Central memory CD8-positive, alpha-beta T cell (primary cell): ENCODE measurements at places on chromosomes 11 and 22.

GRCh38 chr11:84865257-84865656 lies 761.9 kb downstream of the DLG2 start:
- no peak for DNase-seq

DNA sequence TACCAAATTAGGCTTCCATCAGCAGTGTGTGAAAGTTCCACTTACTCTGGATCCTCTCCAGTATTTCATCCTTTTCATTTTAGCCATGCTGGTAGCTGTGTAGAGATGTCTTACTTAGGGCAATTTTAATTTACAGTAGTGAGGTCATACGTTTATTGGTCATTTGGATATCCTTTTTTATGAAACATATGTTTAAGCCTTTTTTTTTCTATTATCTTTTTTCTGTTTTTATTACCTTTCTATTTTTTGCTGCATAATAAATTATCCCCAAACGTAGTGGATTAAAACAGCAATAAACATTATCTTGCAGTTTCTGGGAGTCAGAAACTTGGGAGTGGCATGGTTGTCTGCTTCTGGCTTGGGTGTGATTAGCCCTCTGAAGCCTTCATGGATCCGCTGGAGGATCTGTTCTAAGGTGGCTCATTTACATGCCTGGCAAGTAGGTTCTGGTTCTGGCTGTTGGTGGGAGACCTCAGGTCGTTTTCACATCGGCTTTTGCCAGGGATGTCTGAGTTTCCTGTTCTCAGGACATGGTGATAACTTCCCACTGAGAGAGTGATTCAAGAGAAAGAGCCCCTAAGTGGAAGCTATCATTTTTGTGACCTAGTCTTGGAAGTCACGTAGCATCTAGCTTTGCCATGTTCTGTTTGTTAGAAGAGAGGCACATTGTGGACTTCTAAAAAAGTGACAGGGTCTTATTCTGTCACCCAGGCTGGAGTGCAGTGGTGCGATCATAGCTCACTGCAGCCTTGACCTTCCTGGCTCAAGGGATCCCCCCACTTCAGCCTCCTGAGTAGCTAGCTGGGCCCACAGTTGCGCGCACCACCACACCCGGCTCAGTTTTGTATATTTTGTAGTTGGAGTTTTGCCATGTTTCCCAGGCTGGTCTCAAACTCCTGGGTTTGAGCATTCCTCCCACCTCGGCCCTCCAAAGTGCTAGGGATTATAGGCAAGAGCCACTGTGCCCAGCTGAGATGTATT lies 38.6 kb downstream of the PPP6R3 start:
- DNase-seq, result no peak

DNA sequence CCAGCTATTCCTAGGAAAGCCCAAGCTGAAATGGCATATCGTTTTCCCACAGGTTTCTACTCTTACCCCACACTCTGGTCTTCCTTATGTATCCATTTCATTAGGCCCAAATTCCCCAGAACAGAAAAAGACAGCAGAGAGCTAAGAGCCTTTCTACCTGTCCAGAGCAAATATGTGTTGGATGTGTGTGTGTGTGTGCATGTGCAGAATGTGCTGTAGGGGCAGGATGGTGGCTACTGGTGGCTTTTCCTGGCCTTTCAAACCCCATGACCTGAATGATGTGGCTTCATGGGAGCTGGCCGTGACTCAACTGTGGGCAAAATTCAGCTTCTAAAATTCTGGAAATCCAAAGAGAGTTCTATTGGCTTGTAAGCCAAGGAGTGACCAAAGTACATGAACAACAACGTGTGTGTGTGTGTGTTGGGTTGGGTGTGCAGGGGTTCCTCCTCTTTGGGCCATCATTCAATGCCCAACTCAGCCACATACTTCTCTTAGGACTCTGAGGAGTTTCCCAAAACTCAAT lies 421.4 kb upstream of the CADM1 start:
- DNase-seq, result no peak

DNA sequence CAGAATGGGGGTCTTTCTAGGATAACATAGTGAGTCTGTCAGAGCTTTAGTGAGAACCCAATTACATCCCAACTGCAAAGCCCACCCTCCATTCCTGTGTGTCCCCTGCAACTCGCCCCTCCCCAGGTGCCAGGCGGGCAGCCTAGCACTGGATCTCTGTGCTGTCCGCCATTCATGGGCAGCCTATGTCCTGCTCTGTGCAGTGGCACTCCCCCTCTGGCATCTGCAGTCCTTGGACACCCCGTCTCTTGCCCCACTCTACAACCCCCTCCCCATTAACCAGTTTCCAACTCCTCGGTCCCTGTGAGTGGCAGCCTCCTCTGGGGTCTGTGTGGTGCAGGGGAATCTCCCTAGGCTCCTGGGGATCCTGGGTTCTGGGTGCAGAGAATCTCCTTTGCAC lies 37.0 kb downstream of the MYO7A start:
- no peak for DNase-seq

GRCh38 chr11:86594746-86595145 lies 77.7 kb downstream of the ME3 start:
- no peak for DNase-seq

- no peak for DNase-seq
Observed at GRCh38 chr22:20968281-20968977, 1.4 kb downstream of the AIFM3 start.

DNA sequence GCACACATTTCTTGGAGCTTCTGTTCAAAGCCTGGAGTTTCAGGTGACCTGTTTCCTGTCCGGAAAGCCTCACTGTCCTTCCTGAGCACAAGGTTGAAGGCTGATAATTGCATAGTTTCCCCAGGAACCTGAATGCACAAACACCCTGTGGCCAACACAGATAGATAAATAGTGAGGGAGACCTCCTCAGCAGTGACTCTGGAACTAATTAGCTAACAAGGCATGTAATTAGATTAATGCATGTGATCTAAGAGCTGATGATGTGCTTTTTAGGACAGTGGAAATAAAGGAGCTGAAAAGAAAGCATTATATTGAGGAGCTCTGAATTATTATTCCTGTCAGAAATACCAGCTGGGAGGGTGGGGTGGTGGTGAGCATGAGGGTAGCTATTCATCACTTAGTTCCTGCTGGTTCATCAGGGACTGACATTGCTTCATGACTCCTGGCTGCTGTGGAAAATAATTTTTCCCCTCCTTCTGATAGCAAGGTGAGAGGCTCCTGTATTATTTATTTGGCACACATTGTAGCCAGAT lies 101.1 kb downstream of the NELL1 start:
- DNase-seq, result no peak

DNA sequence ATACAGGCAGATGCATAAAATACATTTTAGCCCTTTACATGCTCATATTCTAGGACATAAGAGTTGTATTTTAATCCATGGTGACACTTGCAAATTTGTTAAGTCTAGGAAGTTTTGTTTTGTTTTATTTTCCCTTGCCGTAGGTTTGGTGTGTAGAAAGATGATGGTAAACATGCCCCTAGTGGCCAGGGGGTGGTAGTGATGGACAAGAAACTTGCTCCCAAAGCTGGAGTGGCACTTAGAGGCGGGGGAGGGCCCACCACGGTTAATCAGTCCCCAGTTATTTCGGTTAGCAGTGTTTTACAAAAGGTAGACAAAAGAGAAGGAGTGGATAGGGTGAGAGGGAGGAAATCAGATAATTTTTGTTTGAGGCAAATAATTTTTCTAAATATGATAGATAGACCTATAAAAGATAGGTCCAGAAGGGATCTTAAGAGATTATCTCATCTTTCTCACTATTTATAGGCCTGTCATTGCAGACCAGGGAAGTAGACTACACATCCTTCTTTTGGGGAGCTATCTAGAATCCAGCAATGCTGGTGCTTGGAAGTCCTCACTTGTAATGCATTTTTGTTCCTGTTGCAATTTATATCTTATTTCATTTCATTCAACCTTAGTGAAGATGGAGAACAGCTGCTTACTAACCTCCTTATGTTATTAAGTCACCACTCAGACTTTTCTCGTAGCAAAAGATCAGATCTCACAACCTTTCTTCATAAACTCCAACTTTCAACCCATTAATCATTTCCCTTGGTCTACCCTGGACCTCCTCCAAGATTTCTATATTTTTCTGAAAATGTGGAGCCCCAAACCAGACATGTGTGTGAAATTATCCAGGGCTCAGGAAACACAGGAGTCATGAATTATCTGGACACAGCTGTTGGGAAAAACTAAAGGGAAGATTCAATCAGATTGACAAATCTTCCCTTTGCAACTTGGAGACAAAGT lies 5.9 kb upstream of the BDNF start:
- DNase-seq, result no peak

DNA sequence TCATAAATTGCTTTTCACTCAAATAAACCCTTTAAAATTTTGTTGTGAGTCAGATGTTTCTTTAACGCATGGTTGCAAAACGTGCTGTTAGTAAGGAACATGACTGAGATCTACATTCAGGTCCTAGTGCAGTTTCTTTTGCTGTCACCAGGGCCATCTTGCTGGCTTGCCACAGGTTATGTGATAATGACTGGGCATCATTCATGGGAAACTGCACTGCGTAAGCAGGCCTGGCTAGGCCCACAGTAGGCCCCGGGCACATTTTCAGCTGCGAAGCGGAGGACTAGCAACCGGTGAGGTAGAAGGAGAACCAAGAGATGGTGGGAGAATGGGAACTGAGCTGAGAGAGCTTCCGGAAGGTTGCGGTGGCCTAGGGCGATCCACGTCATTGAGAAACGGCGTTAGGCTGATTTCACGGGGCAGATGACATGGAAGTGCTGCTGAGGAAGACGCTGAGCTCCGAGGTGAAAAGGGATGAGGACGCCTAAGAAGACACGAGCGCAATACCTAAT lies 3.2 kb upstream of the KLHDC7B start:
- DNase-seq, result no peak

- DNase-seq, result no peak
Observed at GRCh38 chr11:83278351-83278750, 7.8 kb downstream of the CCDC90B start.

DNA sequence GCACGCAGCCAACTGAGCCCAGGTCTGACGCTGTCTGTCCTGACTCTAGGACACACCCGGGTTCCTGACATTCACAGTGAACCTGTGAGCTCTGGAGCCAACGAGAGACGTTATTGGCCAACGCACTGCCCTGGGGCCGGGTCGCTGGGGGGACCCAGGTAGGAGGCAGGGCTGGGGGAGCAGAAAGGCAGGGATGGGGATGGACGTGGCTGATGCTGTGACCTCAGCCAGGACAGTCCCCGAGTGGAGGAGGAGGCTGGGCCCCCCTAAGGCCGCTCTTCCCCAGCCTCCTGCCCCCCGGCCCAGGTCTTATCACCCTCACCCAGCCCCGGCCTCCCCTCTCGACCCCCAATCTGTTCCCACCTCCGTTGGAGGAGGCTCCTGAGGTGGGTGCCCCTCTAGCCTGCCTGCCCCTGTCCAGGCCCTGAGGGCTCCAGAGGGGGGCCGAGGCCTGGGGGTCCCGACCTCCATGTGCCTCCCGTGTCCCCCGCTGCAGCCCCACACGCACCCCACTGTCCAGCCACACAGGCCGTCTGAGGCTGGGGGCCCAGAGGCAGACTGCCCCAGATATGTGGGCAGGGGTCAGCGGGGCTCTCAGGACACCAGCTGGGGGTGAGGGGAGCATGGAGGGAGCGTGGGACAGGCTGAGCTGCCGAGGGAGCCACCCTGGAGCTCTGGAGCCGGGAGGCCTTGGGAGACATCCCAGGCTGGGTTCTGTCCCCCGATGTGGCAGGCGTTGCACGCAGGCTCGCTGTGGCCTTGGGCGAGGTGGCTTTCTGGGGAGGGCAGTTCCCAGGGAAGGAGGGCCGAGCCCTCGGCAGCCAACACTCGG lies 29.2 kb upstream of the MUC5AC start:
- DNase-seq, result no peak

GRCh38 chr11:102465696-102466095 lies 13.1 kb upstream of the TMEM123 start:
- DNase-seq, result no peak
